Right hindlimb (tissue), 1 donor: ENCODE measurements at places on chromosomes 7 and 10.

GRCh38 chr10:102065561-102066398 is 631 bp downstream of the HPS6 start:
- peak; percentile 36 for DNase-seq

DNA sequence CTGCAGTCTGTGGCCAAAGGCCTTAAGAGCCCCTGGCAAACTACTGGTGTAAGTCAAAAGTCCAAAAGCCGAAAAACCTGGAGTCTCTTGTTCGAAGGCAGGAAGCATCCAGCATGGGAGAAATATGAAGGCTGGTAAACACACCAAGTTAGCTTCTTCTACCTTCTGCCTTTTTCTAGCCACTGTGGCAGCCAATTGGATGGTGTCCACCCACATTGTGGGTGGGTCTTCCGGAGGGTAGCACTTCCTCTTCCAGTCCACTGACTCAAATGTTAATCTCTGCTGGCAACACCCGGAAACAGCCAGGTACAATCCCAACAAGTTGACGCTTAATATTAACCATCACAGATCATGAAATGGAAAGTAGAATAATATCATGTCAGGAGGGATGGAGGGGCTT is 827.6 kb downstream of the SORCS1 start:
- no peak for DNase-seq

DNA sequence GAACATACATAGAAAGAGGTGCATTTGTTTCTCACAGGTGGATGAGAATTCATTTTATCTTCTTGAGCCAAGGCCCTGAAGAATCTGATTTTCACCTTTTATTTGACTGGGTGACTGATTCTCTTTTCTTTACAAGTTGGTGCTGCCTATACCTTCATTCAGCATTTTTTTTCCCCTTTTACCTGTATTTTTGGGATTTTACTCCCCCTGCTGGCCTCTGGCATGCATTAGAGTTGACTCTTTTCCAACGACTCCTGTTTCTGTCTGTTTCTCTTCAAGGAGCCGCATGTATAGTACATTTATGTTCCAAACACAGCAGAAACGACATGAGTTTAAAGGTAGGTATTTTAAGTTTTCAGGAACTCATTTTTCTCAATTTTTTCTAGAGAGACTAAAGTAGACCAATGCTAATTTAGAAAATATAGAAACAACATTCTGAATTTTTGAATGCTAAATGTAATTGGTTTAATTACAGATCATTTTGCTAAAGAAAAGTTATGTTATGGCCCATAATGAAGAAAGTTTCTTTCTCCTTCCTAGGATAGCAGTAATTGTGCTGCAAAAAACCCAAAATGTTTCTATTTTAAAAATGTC is 149.8 kb upstream of the HDAC9 start:
- peak; percentile 66 for DNase-seq

GRCh38 chr10:123160311-123160980 is 6.2 kb downstream of the BUB3 start:
- no peak for DNase-seq

GRCh38 chr10:44882166-44882720 is 28.9 kb upstream of the TMEM72 start:
- no peak for DNase-seq

DNA sequence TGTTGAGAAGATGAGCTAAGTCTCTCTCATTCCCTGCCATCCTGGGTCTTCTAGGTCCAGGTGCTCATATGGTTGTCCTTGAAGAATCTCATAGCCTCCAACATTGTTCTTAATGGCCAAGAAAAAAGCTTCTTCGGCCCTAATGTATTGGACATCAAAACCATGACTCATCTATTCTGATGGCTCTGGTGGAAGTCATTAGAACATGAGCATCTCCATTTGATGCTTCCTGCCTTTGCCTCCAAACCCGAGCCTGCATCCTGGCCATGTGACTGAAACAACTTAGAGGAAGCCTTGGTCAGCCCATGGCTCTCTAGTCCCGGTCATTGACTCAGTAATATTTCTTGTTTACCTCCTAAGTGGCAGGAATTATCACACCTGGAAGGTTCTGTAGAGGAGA is 264.1 kb upstream of the FZD8 start:
- no peak for DNase-seq

DNA sequence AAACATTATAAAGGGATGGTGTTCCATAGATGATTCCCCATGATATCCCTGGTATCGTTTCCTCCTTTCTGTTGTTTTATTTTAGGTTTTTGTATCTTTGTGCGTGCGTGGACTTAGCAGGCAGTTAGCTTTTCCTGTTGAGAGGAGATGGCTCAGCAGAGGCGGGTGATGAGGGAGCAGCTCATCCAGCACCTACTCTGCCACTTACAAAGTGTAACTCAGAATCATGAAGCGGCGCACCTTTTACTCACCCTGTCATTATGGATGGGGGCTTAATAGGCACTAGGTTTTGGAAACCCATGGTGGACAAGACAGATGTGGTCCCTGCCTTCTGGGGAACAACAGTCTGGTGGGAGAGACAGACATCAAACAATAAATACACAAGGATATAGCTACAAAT is 17.1 kb downstream of the FAM241B start:
- DNase-seq, result peak; percentile 8

GRCh38 chr10:100659361-100660098 is 85.9 kb upstream of the PAX2 start:
- DNase-seq, result no peak

DNA sequence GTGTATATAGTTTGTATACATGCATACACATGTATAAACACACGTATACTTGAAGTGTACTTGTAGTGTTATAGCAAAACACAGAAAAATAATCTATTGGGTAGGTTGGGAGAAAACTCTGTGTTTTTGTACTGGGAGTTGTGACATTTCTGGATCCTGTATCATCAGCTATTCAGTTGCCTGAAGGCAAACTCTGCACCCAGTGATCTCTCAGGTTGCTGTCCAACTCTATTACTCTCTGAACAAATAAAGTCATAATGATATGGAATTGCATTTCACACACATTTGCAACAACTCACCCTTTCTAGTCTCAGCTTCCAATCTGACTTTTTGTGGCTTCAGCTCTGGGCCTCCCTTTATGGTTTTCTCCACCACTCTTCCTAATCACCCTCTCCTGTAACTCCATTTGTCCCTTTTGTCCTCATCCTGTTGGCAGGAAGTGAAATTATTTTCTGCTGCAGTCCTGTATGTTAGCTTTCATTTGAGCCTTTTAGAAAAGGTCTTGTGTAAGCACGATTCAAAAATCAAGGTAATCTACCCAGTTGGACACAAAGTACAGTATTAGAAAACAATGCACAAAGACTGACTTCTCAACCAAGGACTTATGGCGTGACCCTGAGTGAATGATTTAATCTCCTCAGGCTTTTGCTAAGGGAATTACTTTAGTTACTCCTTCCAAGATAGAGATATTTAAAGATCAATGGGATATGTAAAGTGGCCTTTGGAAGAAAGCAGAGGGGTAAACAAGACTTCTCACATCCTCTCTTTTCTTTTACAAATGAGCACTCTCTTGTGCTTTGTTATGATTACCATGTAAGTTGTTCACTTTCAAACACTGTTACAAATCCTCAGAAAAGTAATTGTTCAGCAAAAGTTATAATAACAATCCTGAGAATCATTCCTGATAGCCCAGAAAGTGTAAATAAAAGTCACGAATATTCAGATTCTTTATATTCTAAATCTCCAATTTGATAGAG is 249.1 kb downstream of the KCND2 start:
- no peak for DNase-seq

GRCh38 chr10:125296598-125296997 is 136.2 kb upstream of the CTBP2 start:
- no peak for DNase-seq

- DNase-seq, result no peak
These were observed 330.3 kb upstream of the NPSR1 start for GRCh38 chr7:34327681-34328080.
